Hematopoietic multipotent progenitor cell (in vitro differentiated cells): ENCODE measurements at places on chromosomes 5 and 9. TPM values are rescaled to one million over a fixed set of nuclear protein-coding genes. Genes with fewer than 3 reads are reported as not detected.

DNA sequence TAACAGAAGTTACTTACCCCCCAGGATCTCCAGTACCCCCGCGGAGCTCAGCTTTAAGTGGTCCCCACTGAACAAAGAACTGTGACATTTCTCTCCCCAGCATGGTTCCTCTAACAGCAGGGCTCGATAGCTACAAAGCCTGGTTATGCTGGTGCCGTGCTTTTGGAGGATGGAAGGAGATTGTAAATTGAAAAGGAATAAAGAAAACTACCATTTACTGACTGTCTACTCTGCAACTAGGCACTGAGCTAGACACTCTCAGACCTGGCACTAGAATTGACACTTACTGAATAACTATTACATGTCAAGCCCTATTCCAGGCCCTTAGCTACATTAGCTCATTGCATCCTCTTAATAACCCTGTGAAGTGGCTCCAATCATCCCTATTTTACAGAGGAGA lies 145.3 kb downstream of the TTLL11 start:
- DNase-seq, result no peak

GRCh38 chr9:99905833-99906402 lies 536 bp upstream of the STX17 start:
- no peak for DNase-seq

DNA sequence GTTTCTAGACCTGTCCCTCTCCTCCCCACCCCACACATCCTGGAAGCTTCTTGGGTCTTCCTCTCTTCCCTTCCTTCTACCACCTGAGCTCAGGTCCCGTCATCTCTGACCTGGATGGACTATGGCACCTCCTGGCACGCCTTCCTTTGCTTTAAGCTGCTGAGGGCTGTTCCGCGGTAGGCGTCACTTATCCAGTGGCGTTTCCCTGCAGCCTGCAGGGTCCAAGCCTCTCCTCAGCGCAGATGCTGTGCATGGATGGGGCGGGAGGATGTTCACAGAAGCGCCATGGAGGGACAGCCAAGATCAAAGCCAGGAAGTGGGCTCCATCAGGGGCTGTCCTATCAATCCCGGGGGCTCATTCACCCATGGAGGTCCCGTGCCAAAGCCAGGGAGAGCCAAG lies 23.8 kb upstream of the CNOT6 start:
- DNase-seq, result no peak

DNA sequence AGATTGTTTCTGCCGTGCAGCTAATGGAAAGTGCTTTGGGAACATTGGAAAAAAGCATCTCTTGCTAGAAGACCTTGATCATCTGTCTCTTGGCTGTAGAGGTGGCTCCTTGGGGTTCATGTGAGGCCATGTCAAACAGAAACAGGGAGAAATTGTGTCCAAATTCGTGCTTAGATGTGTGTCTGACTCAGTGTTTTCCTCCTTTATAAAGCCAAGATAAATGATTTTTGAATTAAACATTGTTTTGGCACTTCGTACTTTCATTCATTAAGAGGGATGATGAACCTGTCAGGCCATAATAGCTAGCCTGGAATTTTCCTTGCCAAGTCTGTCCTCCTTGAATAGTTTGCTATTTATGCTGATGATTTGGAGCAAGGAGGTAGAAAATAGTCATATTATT lies 143.8 kb downstream of the FBXL7 start:
- no peak for DNase-seq

DNA sequence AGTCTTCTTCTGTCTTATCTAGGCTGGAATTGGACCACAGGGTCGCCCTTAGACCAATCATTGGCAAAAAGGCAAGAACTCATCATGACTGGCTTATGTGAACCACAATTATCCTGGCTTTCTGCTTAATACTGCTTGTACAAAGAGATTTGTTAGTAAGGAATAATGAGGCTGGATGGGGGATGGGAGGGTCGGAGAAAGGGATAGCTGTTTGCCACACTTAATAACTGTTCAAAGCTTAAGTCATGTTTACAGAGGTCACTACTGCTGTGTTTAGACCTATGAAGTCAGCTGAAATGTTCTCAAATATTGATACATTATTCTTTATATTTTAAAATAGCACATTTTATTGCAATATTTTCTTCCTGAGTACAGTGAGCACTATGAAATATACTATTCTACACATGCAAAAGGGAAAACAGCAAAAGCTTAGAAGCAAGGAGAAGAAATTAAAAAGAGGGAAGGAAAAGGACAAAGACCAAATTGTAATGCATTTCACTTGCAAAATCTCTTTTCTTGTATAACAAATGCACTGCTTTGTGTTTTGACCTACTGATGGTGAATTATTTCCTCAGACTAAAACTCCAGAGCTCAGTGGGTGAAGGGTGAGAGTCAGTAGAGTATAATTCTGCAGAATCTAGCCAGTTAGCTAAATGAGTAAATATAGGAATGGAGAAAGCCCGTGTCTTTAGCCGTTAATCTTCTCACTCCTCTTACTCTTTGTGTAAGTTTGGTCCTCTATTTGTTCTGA lies 404.9 kb upstream of the ZNF608 start:
- DNase-seq, result no peak

DNA sequence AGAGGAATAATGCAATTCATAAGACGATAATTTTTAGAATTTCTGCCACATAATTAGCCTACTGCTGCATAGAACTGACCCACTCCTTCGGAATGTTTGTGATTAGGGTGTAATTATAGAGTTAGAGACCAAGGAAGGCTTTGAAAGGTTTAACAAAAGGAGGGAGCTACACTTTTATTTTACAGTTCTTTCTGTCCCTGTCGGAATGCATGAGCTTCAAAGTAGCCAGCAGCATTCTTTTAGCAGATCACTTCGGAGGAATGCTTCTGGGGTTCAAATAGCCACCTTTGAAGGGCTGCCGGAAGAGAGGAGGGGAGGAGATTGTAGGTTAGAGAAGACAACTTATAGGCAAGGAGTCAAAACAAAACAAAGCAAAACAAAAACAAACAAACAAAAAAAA lies 168.1 kb downstream of the GRIA1 start:
- DNase-seq, result no peak

PTPN3 gene
- under 0.01 TPM for total RNA-seq

GRCh38 chr5:169828385-169828784 lies 151.9 kb downstream of the INSYN2B start:
- DNase-seq, result no peak
